ENCODE measurements at places on chromosomes 2 and 18.

DNA sequence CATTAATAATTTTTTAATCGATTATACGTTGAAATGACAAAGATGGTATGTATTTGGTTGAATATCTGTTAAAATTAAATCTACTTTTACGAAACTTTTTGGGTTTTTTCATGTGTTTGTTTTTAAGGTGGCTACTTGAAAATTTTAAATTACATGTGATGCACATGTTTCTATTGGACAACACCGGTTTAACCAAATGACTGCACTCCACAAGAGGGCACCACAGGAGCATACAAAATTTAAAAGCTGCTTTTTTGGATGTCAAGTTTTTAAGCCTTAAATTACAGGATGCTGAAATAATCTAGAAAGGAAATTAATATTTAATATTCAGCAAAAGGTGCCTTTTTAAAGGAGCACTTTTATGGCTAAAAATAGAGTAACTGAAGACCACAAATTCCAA lies 98.7 kb downstream of the ACVR1 start:
- no peak for DNase-seq

DNA sequence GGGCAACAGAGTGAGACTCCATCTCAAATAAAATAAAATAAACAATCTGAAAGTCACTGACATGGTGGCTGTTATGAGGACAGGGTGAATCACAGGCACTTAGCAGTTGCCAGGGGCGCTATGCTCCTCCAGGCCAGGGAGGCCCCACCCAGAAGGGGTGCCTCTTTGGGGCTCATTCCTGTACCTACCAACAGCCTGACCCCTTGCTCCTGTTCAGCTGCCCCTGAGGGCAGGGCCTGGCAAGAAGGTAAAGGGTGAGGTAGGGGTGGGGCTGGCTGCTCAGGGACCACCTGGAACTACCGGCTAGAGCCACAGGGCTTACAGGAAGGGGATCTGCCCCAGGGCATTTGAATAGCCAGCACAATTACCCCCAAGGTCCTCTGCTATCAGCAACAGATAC lies 60.3 kb downstream of the INPP5D start:
- no peak for DNase-seq

- DNase-seq: peak; percentile 98
Measured at GRCh38 chr2:195279840-195280427, 377.1 kb upstream of the SLC39A10 start.

GRCh38 chr2:143600116-143600515 lies 470.9 kb downstream of the ARHGAP15 start:
- DNase-seq: no peak
